ENCODE measurements at places on chromosomes 3 and 15.

GRCh38 chr3:58042947-58043707 is 34.9 kb downstream of the FLNB start:
- DNase-seq, result no peak

DNA sequence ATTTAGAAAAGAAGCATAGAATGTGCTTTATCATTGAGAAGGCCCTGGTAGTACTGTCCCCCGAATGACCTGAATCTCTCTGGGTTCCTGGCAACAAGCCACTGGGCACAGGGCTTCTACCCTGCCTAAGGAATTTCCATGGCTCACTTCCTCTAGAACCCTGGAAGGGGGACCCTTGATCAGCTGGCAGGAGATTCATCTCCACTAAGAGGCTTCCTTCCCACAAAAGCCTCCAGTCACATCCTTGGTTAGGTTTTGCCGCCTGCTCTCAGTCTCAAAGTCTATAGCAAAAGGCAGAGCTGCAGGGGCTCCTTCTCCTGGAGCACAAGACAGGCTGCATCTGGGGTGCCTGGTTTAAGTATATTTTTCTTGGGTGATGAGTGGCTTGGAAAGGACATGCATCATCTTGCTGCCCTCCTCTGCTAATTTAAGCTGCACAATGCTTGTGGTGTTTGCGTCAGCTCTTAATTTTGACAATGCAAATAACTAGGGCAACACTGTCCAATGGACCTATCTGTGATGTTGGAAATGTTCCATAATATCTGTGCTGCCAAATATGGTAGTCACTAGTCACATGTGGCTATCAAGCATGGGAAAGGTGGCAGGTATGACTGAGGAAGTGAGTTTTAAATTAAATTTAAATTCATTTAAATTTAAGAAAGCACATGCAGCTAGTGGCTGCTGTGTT is 33.4 kb upstream of the RARRES1 start:
- DNase-seq, result no peak

DNA sequence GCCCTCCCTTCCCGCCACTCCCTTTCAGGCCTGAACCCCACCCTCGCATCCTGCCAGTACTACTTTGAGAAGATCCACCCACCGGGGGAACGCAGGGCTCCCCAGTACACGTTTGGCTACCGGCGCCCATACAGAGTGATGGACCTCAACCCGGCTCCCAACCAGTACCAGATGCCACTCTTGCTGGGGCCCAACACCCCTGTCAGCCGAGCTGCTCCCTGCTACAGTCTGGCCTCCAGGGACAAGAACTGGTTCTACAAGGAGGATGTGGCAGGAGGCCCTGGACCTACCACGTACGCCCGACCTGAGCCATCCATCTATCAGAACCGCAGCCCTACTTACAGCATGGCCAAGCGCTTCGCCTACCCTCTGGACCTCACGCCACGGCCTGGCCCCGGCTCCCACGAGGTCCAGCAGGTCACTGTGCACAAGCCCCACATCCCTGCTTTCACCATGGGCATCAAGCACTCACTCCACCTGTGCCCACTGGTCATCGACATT is 14.4 kb upstream of the CSPG4 start:
- no peak for DNase-seq

DNA sequence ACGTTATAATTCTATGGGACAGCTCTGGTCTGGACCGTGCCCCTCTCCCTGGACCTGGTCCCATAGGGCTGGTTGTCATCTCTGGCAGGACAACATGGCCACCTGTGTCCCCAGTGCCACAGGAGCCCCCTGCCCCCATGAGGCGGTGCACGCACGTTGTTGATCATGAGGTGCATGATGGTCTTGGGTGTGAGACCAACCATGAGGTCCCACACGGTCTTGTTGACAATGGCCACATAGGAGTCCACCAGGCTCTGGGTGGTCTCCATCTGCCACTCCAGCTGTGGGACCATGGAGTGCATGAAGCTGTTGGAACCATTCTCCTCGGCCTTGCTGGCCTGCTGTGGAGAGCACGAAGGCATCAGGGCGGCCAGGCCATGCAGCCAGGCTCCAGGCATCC is 19.7 kb downstream of the GOLGA6D start:
- no peak for DNase-seq

Measured in cortex of kidney (tissue), 1 donor.